Activated CD8-positive, alpha-beta T cell treated with anti-CD3 and anti-CD28 coated beads for 36 hours (primary cell): ENCODE measurements at places on chromosomes 7 and 10. TPM values are rescaled to one million over a fixed set of nuclear protein-coding genes. Genes with fewer than 3 reads are reported as not detected.

Gene C10orf67
- total RNA-seq, result 0.25 TPM

- DNase-seq, result no peak
Measured at GRCh38 chr10:128443925-128444518, 317.8 kb upstream of the MKI67 start.

Gene TNRC18
- total RNA-seq, result 44.2 TPM

DNA sequence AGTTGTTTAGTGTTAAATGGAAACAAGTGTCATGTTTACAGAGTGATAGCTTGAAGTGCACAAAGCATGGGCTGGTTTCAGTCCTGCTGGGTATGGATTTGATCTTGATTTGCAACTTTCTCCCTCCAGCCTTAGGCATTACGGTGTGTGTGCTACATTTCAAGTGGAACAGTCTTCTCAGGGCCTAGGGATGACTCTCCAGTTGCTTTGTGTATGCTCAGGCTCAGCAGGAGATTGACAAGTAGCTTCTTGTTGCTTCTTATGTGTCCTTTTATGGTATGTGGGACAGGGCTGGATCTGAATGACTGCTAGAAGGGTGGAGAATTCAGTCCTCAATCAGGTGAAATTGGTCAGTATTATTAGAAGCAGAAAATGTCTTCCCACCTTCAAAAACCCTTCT lies 51.3 kb upstream of the PLEKHA1 start:
- DNase-seq, result no peak

- DNase-seq, result no peak
Measured at GRCh38 chr7:1283941-1284742, 51.5 kb downstream of the UNCX start.

DNA sequence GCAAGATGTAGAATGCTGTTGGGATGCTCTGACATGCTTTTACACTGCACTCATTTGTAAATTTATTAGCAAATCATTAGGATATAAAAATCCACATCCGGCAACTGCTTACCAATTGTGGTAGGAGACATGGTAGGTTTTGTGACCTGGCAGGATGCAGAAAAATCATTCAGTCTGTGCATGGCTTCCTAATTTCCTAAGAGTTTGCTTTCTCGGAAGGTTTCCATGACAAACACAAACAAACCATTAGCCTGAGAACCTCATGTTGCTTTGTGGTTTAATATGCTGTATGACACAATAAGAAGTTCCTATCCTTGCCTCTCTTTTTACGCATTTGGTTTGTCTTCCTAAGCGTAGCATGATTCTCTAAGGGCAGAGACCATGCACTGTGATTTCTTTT lies 14.7 kb upstream of the LMBR1 start:
- DNase-seq, result no peak

Gene LHFPL3
- not detected for total RNA-seq

- no peak for DNase-seq
Measured at GRCh38 chr7:105195891-105196290, 181.9 kb downstream of the KMT2E start.
